NCI-H748 treated with DMSO at 0.1 percent for 48 hours (cell line): ENCODE measurements at places on chromosomes 11 and 22.

DNA sequence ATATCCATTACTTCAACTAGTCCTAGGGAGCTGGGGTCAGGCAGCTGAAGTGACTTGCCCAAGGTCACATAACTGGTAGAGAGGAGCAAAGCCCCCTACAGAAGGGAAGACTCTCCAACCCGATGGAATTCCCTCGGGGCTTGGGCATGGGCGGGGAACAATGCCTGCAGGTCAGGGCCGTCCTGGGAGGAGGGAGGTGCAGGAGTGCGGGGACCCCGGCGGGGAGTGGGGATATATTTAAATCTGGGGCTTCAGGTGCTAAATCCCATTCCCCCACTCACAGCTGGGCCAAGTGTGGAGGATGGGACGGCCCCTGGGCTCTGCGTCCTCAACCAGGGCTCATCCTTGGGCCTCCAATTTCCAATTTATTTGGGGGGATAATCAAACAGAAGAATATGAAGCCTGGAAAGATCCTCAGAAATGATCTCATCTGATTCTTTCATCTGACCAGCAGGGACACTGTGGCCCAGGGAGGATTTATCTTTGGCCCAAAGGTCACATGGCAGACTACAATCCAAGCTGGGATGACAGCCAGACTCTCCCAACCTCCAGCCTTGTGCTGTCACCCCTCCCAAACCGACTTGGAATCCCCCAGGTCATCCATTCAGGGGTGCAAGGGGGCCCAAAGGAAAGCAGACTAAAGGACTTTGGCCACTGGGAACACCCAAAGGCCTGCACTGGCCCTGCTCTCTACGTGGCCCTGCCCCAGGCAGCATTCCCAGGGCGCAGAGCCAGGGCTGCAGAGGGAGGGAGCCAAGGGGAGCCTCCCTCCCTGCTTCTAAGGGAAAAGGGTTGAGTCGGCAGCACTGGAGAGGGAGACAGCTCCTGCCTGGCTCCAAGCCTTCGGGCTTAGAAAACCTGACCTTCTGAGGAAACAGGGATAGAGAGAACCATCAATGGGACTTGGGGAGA, 8.7 kb upstream of the C1QTNF6 start:
- no peak for DNase-seq

- no peak for DNase-seq
Measured at GRCh38 chr11:62461740-62462507, 43.1 kb downstream of the SCGB1A1 start.

GRCh38 chr11:19436932-19437331, 196.2 kb upstream of the E2F8 start:
- no peak for DNase-seq

GRCh38 chr11:130318031-130318673, 3.4 kb upstream of the ZBTB44 start:
- no peak for DNase-seq

DNA sequence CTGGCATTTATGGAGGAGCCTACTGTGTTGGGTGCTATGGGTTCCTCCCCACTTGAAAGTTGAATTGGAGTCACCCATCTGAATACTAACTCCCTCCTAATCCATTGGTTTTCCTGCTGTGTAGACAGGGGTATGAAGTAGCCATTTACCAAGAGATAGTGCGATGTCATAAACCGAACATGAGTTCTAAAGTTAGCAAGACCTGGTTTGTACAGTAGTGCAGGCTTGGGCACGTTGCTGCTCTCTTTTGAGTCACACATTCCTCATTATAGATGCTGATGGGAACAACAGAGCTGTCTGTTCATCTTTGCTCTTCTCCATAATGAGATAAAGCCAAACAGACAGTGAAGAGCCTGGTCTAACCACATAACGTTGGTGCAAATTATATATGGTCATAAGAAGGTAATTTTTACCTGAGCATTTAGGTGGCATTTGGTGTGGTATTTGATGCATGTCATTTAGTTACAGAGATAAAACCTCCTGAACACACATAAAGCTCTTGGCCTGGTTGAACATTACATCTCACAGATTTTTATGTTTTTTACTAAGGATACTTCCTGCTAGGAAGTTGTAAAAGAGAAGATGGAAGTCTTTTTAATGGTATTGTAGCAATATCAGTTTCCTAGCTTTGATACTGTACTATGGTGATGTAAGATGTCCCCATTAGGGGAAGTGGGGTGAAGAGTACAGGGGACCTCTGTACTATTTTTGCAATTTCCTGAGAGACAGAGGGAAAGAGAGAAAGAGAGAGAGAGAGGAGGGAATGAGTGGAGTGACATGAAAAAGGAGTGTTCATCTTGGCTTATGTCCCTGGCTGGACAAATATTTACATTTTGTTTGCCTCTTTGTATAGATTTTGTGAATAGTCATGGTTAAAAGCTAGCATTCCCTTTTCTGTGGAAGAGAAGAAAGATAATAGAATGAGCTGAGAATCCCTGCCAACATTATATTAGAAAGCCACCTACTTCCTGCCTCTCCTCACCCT, 27.9 kb downstream of the GRAP2 start:
- no peak for DNase-seq
